ENCODE measurements at places on chromosomes 6 and 20.

DNA sequence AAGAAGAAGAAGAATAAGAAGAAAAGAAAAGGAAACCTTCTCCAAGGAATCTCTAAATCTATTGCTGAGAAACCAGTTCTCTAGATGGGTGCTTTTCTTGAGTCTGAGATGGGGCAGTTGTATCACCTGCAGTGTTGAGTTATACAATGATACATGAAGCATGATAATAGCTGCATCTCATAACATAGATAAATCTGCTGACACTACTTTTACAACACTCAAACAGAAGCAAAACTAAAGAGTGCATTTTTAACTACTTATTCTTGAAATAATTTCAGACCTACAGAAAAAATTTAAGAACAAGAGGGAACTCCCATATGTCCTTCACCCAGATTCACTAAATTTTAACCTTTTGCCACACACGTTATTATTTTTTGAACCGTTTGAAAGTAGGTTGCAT is 70.3 kb downstream of the SYNJ2 start:
- DNase-seq, result no peak

DNA sequence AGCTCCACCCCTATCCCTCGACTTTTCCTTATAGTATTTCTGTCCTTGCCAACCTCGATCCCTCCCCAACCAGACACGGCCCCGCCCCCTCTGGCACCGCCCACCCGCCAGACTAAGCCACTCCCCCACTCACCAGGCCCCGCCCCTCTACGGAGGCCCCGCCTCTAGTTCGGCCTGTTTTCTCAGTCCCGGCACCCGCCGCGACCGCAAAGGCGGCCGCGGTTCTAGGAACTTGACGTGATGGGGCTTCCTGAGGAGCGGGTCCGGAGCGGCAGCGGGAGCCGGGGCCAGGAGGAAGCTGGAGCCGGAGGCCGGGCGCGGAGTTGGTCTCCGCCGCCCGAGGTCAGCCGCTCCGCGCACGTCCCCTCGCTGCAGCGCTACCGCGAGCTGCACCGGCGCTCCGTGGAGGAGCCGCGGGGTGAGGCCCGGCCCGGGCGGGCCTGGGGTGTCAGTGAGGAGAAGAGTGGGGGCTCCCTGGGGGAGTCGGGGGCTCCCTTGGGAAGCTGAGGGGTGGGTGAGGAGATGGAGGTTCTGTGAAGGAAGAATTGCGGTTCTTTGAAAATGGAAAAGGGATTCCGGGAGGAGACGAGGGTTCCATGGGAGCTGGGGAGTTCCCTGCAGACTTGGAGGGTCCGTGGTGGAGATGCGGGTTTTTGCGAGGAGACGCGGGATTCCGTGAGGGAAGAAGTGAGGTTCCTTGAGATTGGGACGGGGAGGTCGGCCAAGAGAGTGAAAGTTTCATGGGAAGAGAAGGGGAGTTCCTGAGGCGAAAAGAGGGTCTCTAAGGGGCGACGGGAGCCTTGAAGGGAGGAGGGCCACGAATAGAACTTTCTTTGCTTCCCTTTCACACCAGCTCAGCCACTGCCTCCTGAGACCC is at the start of gene ACSS2:
ACSS2 (plus strand) TSS at position 207 of the 877 bp plus-strand sequence; CDS start at position 241, 34 bp downstream.
- peak; percentile 85 for DNase-seq

- DNase-seq, result no peak
These were observed 63.8 kb upstream of the GPR31 start for GRCh38 chr6:167221400-167222201.

- no peak for DNase-seq
These were observed 93.4 kb downstream of the ANKS1A start for GRCh38 chr6:34982424-34982852.

GRCh38 chr6:97665446-97665845 is 382.4 kb upstream of the MMS22L start:
- DNase-seq, result no peak

DNA sequence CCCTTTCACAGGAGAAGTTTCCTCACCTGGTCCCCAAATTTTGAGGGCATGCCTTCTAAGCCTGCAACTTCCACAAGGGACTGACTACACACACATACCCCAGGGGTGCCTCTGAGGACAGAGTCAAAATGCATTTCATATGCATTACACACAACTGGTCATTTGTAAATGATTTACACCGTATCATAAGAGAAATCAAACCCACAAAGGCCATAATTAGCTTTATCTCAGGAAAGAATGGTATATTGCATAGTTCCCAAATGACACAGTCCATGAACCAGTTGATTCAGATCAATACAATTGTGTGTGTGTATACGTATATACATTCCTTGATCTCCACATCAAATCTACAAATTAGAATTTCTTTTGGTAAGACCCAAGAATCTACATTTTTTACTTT is 203.3 kb upstream of the PRDM1 start:
- DNase-seq, result no peak

- DNase-seq, result no peak
These were observed 5.3 kb upstream of the TNFAIP3 start for GRCh38 chr6:137861550-137862337.

DNA sequence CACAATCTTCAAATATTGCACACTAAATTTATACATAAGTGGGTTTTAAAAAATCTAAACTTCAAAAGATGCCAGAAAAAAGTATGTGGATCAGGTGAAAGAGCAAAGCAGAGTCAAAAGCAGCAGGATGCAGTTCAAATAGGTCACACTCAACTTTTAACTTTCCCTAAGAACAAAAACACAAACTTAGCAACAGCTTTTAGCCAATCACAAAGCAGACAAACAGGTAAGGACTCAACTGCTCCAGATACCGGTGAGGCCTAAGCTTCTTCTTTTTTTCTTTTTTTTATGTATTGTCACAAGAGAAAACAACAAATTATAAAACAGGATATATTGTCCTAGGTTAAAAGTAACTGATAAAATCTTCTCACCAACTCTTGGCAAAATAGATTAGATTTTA is 74.7 kb downstream of the SESN1 start:
- no peak for DNase-seq

DNA sequence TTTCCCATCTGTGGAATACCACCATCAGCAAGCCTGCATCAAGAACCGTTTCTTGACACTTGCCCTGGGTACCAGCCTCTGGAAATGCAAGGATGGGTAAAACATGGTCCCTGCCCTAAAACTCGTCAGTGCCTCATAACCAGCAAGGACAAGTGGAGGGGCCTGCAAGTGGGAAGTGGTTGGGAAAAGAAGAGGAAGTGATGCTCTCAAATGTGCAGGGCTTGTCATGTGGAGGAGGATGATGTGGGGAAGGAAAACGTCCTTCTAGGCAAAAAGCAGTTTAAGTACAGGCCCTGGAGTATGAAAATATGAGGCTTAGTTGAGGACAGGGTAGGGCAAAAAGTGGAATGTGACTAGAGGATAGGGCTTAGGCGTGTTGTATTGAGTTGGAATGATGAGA is 19.0 kb downstream of the RREB1 start:
- DNase-seq, result no peak

DNA sequence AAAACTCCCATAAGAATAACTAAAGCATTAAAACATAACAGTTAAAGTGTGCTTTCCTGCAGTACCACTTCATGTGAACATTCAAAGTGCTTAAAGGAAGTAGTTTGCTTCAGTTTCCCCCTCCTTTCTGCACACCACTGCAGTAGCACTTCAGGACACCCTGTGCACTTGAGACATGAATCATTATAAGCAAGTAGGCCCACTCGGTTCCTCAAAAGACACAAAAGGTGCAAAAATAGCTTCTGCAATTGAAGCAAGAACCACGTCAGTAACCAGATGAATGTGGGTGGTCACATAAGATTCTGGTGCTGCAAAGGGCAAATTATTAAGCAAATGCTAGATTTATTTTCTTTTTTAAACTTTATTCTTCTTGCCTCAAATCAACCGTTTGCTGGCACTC is 160.6 kb downstream of the HIVEP2 start:
- no peak for DNase-seq

DNA sequence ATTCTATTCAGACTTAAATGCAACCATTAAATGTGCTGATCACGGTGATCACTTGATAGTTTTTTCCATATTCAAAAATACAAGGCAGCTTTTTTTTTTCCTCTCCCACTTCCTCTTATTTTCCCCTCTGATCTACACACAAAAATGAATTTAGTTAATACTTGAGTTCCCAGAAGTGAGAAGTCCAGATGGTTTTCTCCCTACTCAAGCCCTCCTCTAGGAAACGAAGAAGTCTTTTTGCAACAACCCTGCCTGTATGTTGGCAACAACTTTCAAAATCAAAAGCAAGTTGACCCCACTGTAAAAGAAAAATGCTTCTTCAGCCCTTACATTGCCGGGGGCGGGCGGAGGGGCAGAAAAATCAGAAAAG is 24.3 kb downstream of the ARHGAP18 start:
- DNase-seq, result no peak

DNA sequence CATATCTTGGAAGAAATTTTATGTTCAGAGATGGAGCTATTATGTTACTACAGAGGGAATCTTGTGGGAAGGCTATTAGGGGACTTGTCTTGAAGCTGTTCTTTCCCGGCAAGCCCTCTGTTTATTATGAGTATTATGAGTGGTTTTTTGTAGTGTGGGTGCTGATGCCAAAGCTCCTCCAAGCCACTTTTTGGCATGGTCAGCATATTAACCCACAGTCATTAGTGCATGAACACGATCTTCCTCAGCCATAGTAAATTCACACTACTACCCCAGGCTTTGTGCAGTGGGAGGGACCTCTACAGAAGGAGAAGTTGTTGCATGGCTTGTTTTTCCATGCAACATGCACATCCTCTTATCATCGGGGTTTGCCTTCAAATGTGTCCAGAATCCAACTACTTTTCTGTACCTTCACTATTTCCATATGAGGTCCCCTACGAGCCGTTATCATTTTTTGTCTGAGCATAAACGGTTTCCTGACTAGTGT is 6.5 kb upstream of the BMP6 start:
- no peak for DNase-seq

DNA sequence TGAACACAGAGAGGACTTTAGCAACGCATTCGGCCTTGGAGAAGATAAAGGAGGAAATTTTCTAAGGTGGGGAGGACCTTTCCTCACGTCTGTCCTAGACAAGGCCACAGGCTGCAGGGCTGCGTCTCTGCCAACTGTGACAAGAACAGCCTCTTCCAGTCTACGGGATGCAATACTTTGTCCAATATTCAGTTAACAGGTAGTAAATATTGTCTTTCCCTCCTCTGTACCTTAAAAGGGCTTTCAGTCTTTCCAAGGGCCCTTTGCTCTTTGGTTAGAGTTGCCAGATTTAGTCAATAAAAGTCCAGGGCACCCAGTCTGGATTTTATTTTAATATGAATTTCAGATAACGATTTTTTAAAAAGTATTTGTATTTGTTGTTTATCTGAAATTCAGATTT is 78.2 kb downstream of the ELOVL4 start:
- no peak for DNase-seq

GRCh38 chr6:16367571-16367970 is 129.2 kb downstream of the GMPR start:
- no peak for DNase-seq

DNA sequence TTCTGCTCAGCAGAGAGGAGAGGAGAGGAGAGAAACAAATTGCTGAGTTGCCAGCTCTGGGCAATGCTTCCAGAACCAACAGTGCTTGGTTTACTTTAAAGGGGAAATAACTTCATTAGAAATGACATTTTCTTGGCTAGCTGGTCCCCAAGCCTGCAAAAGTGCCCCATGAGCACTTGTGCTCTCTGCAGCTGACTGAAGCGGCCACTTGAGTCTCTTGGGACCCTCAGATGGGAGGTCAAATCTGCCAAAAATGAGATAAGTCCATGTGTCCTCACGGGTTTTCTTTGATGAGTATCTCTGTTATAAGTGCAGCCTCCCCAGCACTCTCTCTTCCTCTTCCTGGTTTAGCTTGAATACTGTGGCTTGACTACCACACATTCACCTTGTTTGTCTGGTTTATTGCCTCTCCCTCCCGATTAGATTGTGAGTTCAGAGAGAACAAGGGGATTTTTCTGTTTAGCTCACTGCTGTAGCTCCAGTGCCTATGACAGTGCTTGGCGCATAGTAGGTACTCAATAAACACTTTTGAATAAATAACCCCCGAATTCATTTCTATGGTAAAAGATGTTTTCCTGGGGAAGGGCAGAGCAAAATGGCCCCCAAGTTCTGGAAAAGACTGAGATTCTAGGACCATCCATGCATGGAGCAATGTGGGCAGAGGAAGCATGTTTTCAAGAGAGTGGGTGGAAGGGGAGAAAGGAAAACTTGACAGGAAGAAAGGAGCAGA is 7.0 kb upstream of the RIN2 start:
- no peak for DNase-seq

DNA sequence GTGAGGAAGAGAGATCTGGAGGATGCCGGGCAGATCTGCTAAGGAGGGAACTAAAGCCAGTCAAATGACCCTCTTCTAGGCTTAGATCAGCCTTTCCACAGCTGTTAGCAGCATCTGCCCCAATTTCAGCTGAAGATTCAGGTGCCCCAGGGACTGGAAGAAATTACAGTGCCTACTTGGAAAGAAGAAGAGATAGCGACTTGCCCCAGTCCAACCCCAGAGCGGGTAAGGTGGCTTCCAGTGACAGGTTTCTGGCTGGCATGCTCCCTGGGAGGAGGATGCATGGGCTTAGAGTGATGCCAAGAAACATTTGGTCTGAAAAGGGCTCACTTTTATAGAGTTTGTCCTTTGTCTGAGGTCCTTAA is 620 bp downstream of the TJAP1 start:
- DNase-seq, result no peak

- no peak for DNase-seq
These were observed 290.0 kb upstream of the SUPT3H start for GRCh38 chr6:45667766-45668165.

- DNase-seq, result no peak
These were observed 616.4 kb upstream of the AGPAT4 start for GRCh38 chr6:161890133-161890831.

DNA sequence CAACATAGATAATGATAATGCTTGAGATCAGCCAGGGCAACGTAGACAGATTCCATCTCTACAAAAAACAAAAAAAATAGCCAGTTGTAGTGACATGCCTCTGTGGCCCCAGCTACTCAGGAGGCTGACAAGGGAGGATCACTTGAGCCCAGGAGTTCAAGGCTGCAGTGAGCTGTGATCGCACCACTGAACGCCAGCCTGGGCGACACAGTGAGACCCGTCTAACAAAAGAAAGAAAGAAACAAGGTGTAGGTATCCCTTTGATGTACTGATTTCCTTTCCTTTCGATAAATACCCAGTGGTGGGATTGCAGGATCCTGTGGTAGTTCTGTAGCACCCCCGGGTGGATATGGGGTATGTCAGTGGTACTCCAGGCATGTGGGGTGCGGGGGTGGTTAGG is 48.2 kb upstream of the ADTRP start:
- DNase-seq, result no peak
